ENCODE measurements at places on chromosomes 1 and 21.
A peak's percentile ranks its signal among the peaks of the same experiment; 100 is the strongest.

GRCh38 chr1:10682449-10683309, 113.8 kb downstream of the CASZ1 start:
- no peak for DNase-seq

- no peak for DNase-seq
These were observed 43.1 kb downstream of the RASSF5 start for GRCh38 chr1:206550446-206550845.

DNA sequence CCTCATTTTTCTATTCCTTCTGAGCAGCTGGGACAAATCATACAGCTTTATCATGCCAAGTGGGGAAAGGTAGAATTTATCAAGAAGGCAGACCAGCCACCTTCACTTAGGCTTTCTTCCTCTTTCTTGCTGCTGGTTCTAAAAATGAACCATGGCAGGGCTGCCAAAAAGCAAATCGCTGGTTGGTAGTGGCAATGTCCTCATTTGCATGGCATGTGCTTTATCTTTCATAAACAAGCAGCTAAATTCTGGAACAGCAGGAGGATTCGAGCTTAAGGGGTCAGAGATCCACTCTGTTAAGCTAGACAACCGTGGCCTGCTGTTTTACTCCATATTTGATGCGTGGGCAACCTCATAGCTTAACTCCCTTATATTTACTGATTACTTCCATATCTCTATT, 91.3 kb downstream of the RPE65 start:
- DNase-seq = peak; percentile 29

GRCh38 chr21:36485476-36485875, 5.6 kb upstream of the CLDN14 start:
- DNase-seq = no peak

DNA sequence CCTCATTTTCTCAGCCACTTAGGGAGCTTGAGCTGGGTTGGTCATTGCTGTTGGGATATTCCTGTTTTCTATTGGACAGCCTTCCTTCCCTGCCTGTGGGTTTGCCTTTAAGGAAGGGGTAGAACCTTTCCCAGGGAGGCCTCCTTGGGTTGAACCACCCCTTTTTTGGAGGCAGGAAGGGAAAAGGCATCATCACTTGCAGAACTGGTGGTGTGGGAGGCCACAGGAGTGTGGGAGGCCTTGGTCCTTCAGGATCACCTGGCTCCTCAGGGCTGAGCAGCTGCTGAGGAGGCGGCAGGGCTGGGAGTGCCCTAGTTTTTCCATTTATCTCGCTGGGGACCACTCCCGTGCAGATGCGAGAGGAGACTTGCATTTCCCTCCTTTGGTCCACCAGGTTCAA, 667 bp upstream of the CYB561D1 start:
- no peak for DNase-seq
